ENCODE measurements at places on chromosomes 3 and 15.

- no peak overlapping the region for H3K4me3 ChIP-seq
- H3K4me1 ChIP-seq = peaks cover 5% of the 10 kb centered on the region
- H3K36me3 ChIP-seq = no peaks in the 10 kb centered on the region
Measured at GRCh38 chr3:156627946-156628569, 46.3 kb upstream of the TIPARP start.

- H3K4me3 ChIP-seq = no peak overlapping the region
- no peak for DNase-seq
- no peaks in the 10 kb centered on the region for H3K36me3 ChIP-seq
- no peak overlapping the region for H3K27ac ChIP-seq
- H3K27me3 ChIP-seq = peaks cover 12% of the 10 kb centered on the region
Measured at GRCh38 chr3:45272032-45272810, 46.1 kb upstream of the TMEM158 start.

DNA sequence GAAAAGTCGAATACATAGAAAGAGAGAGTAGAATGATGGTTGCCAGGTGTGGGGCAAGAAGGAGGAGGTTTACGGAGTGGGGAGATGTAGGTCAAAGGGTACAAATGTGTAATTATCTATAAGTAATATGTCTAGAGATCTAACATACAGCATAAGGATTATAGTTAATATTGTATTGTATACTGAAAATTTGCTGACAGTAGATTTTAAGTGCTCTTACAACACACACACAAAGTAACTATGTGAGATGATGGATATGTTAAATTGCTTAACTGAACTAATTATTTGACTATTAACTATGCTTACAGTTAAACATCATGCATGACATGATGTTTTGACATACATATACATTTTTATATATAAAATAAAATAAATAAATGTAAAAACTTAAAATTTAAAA lies 192.7 kb downstream of the ZIC4 start:
- DNase-seq = no peak
- H3K4me1 ChIP-seq = no peaks in the 10 kb centered on the region
- H3K27me3 ChIP-seq = no peaks in the 10 kb centered on the region
- H3K36me3 ChIP-seq = no peaks in the 10 kb centered on the region

GRCh38 chr15:45429941-45430792 lies 51.8 kb upstream of the GATM start:
- H3K27me3 ChIP-seq = peaks cover 9% of the 10 kb centered on the region
- H3K27ac ChIP-seq = no peak overlapping the region
- H3K4me3 ChIP-seq = peak overlapping the region; percentile 38
- DNase-seq = peak; percentile 87
- H3K36me3 ChIP-seq = no peaks in the 10 kb centered on the region
- H3K4me1 ChIP-seq = peaks cover 2% of the 10 kb centered on the region

DNA sequence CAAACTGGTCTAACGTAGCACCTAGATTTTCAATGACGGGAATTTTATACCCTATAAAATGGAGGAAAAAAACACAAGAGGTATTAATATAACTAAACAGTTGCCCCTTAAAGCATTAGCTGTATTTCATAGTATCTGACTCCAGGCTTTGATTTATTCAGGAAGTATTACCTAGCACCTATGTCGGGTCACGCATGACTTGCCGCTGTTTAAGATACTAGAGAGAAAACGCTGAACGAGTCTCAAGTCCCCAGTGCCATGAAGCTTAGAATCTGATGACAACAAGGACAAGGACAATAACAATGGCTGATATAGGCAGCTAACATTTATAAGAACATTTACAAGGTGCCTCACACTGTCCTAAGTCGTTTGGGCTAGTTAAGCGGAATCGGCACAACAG lies 1.9 kb downstream of the SNRPA1 start:
- peak overlapping the region; percentile 80 for H3K4me3 ChIP-seq
- peaks cover 52% of the 10 kb centered on the region for H3K36me3 ChIP-seq

- H3K4me3 ChIP-seq = no peak overlapping the region
- H3K4me1 ChIP-seq = no peaks in the 10 kb centered on the region
- DNase-seq = no peak
- H3K27ac ChIP-seq = no peak overlapping the region
Measured at GRCh38 chr3:40680685-40681657, 156.2 kb downstream of the ZNF621 start.

- H3K36me3 ChIP-seq = no peaks in the 10 kb centered on the region
- H3K27me3 ChIP-seq = no peaks in the 10 kb centered on the region
- H3K4me1 ChIP-seq = peaks cover 81% of the 10 kb centered on the region
- H3K27ac ChIP-seq = peak overlapping the region; percentile 98
Measured at GRCh38 chr15:31439328-31439727, 112.7 kb downstream of the KLF13 start.

DNA sequence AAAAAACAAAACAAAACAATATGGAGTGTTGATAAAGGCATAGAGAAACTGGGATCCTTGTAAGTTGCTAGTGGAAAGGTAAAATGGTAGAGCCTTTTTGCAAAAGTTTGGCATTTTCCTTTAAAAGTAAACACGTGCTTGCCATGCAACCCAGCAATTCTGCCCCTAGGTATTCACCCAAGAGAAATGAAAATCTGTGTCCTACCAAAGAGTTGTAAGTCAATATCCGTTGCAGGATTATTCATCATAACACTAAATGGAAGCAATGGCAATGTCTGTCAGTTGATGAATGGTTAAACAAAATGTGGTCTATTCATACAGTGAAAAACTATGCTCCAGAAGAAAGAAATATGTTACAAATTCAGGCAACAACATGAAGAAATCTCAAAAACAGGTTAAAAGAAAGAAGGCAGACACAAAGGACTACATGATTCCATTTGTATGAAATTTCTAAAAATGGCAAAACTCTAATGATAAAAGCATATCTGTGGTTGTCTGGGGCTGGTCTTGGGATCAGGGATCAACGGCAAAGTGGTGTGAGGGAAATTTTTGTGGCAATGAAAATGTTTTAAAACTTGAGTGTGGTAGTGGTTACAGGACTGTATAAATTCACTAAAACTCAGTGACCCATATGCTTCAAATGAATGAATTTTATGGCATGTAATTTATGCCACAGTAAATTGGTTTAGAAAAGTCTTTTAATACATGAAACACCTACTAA lies 229.6 kb downstream of the OPA1 start:
- no peak overlapping the region for H3K4me3 ChIP-seq
- no peaks in the 10 kb centered on the region for H3K36me3 ChIP-seq
- peaks cover 10% of the 10 kb centered on the region for H3K27me3 ChIP-seq
- H3K27ac ChIP-seq = no peak overlapping the region

- H3K27ac ChIP-seq = no peak overlapping the region
Measured at GRCh38 chr3:98705212-98705611, 57.9 kb upstream of the ST3GAL6 start.

Measured in activated CD8-positive, alpha-beta T cell treated with anti-CD3 and anti-CD28 coated beads for 36 hours (primary cell).